ENCODE measurements at places on chromosomes 12 and 14. TPM values are rescaled to one million over a fixed set of nuclear protein-coding genes. Genes with fewer than 3 reads are reported as not detected.

GRCh38 chr12:50069539-50069938 is 12.1 kb downstream of the ASIC1 start:
- DNase-seq, result no peak

DNA sequence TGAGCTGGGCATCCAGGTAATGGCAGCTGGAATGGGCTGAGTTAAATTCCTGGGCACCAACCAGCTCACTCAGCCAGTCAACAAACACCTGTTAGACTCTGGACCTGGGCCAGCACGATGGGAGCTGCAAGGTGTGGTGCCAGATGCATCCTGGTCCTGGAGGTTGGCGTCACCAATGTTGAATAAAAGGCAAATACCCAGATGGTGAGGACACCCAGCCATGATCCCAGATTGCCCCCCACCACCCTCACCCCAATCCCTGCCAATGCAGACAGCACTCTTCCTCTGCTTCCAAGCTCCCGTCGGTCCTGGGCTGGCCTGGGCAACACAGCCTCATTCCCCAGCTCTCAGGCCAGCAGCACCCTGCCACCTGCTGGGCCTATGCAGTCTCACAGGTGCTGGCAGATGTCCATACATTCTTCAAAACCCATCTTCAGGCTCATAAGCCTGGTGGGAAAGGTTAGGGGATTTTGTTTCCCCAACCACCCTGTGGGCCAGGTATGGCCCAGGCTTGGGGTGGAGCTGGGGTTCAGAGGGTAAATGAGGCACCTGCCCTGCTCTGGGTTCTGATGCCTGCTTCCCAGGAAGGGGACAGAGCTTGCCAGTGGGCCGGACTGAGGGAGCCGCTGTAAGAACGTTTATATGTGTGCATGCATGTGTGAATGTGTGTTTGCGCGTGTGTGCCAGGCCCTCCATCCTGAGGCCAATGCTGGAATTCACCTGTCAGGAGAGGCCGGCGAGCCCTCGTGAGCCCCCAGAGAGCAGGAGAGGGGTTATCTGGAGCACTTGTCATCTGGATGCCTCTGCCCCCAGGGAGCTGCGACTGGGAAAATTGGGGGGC is 58.0 kb downstream of the LGMN start:
- peak; percentile 44 for DNase-seq

GRCh38 chr12:41188841-41189394 is 798 bp downstream of the PDZRN4 start:
- DNase-seq, result no peak

DNA sequence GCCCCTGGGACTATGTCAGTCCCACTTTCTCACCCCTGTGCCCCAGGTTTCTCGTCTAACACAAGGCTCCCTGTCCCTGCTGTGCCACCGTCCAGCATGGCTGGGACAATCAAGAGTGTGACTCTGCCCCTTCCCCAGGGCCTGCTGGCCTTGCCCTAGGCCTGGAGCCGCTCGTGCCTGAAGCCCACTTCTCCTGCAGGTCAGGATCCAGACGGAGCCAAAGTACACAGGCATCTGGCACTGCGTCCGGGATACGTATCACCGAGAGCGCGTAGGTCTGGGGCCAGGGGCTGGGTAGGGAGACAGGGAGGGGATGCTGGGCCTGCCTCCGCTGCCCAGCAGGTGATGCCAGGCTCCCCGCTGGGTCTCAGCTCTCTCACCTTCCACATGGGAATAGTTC is 2.8 kb downstream of the SLC25A47 start:
- DNase-seq, result no peak

GRCh38 chr12:121087467-121088194 is 45.0 kb upstream of the P2RX7 start:
- no peak for DNase-seq

The ACOT4 gene
- not detected for total RNA-seq

Data from Caki2 (cell line).